ENCODE measurements at places on chromosomes 5 and 9. TPM values are rescaled to one million over a fixed set of nuclear protein-coding genes. Genes with fewer than 3 reads are reported as not detected.

The NEUROG1 gene
- not detected for total RNA-seq

The NPR3 gene
- 23.2 TPM for total RNA-seq

The CER1 gene
- total RNA-seq, result not detected

The MLANA gene
- total RNA-seq, result not detected

The MED7 gene
- total RNA-seq, result 18.0 TPM
